ENCODE measurements at places on chromosomes 13 and 19.

GRCh38 chr19:39603825-39604224 lies 1.5 kb downstream of the LGALS13 start:
- no peak for DNase-seq
- H3K27me3 ChIP-seq = peaks cover 15% of the 10 kb centered on the region
- H3K4me3 ChIP-seq = no peak overlapping the region
- H3K27ac ChIP-seq = no peak overlapping the region

DNA sequence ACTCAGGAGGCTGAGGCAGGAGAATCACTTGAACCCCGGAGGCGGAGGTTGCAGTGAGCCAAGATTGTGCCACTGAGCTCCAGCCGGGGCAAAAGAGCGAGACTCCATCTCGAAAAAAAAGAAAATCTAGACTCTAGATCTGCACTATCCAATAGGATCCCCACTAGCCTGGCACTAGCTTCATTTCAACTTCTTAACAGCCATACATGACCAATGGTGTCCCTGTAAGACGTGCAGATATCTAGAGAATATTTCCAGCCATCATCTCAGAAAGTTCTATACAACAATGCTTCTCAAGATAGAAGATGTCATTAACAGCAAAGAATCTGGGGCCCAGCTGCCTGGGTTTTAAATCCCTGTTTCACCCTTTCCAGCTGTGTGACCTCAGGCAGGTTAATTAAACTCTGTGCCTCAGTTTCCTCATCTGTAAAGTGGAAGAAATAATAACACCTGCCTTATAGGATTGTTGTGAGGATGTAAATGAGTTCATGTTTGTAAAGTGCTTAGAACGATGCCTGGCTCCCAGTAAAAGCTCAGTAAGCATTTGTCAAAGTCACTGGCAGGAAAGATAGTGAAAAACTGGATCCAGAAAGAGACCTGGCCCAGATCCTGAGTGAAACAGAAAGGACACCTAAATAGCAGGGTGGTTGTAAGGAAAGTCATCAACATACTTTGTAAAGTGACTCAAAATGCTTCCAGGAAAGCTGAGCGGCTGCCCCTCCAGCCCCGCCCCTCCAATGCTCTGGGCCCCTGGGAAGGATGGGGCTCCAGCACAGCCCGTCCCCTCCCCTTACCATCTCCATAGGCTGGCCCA lies 13.5 kb downstream of the WIZ start:
- peaks cover 20% of the 10 kb centered on the region for H3K4me1 ChIP-seq
- H3K36me3 ChIP-seq = no peaks in the 10 kb centered on the region
- H3K4me3 ChIP-seq = no peak overlapping the region

- no peak overlapping the region for H3K27ac ChIP-seq
- H3K4me3 ChIP-seq = no peak overlapping the region
- no peak for DNase-seq
- peaks cover 3% of the 10 kb centered on the region for H3K4me1 ChIP-seq
- H3K36me3 ChIP-seq = no peaks in the 10 kb centered on the region
Measured at GRCh38 chr13:112576191-112576590, 11.8 kb downstream of the TUBGCP3 start.

DNA sequence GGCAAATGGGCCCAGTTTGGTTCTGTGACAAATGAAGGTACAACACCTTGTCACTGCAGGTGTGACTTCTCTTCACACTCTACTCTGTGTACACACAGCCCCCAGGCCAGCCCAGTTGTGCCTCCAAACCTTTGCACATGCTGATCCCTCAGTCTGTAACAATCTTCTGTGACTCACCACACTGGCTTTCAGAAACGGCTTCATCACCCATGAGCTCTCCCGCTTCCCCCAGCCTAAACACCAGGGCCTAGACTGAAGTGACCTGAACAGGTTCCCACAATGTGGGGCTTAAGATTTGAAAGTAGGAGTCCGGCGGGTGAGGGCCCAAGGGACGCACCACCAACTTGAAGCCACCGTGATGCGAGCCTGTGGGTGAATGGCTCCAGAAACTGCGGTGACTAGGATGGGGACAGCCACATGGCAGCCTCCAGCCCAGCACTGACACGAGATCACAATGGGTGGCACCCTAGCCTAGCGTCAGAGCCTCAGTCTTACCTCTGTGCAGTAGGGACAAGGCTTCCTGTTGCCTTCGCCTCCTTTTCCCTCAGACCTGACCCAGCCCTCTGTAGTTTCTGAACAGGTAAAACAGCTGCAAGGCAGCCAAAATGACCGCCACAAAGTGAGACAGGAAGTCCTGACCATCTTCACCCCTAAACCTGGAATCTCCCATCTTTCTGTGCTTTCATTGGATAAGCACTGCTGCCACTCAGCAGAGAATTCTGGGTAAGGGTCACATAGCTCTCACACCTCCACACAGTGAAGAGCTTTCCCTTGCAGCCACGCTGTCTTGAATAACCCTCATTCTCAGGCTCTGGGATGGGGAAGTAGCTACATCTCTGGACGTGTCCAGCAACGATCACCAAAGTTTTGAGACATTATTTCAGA lies 34.2 kb upstream of the ZNF599 start:
- no peak overlapping the region for H3K27ac ChIP-seq
- no peaks in the 10 kb centered on the region for H3K27me3 ChIP-seq
- H3K36me3 ChIP-seq = peaks cover 2% of the 10 kb centered on the region
- no peak overlapping the region for H3K4me3 ChIP-seq
- no peaks in the 10 kb centered on the region for H3K4me1 ChIP-seq

GRCh38 chr19:8840708-8841107 lies 8.5 kb downstream of the MBD3L1 start:
- no peak overlapping the region for H3K27ac ChIP-seq
- no peaks in the 10 kb centered on the region for H3K36me3 ChIP-seq
- H3K27me3 ChIP-seq = peaks cover 12% of the 10 kb centered on the region
- DNase-seq = no peak
- H3K4me1 ChIP-seq = no peaks in the 10 kb centered on the region

DNA sequence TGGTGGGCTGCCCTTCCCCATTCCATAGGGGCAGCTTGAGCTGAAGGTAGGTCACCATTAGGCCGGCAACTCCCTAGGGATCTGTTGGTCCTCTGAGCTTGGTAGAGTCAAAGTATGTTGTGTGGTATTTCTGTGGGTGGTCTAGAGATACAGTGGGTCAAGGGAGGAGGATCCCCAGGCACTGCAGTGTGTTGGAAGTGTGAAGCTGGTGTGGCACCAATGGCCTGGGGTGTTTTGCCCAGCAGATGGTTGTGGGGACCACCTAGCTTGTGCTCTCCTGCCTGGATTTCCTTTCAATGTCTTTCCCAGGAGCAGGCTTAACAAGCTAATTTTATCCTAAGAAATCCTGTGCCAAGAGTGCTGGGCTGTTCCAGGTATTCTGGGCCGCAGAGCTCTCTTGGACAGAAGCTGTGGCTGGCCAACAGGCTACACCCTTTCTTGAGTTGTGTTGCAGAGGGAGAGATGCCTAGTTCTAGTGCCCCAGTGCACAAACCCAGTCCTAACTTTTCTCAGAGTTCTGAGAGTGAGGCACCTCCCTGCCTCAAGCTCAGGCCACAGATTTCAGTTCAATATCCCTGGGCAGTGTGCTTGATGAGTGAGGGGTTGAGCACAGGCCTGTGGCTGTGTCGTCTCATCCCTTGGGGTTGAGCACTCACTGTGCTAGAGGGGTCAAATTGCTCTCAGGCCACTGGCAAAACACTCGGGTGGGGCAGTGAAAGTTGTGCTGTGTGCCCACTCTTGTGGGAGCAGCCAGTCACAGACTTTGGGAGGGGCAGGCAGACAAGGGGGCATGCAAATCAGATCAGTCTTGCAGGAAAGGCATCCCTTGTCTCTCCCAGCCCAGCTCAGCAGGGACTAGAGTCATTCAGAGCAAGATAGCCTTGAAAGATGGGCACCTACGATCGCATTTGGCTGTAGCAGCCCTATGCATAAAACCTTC lies 1806.1 kb upstream of the MIR17HG start:
- H3K4me1 ChIP-seq = no peaks in the 10 kb centered on the region
- H3K27me3 ChIP-seq = no peaks in the 10 kb centered on the region

- no peak overlapping the region for H3K27ac ChIP-seq
- H3K36me3 ChIP-seq = no peaks in the 10 kb centered on the region
- H3K4me1 ChIP-seq = no peaks in the 10 kb centered on the region
- no peak for DNase-seq
- H3K27me3 ChIP-seq = no peaks in the 10 kb centered on the region
Measured at GRCh38 chr13:21735701-21736401, 65.0 kb downstream of the FGF9 start.

DNA sequence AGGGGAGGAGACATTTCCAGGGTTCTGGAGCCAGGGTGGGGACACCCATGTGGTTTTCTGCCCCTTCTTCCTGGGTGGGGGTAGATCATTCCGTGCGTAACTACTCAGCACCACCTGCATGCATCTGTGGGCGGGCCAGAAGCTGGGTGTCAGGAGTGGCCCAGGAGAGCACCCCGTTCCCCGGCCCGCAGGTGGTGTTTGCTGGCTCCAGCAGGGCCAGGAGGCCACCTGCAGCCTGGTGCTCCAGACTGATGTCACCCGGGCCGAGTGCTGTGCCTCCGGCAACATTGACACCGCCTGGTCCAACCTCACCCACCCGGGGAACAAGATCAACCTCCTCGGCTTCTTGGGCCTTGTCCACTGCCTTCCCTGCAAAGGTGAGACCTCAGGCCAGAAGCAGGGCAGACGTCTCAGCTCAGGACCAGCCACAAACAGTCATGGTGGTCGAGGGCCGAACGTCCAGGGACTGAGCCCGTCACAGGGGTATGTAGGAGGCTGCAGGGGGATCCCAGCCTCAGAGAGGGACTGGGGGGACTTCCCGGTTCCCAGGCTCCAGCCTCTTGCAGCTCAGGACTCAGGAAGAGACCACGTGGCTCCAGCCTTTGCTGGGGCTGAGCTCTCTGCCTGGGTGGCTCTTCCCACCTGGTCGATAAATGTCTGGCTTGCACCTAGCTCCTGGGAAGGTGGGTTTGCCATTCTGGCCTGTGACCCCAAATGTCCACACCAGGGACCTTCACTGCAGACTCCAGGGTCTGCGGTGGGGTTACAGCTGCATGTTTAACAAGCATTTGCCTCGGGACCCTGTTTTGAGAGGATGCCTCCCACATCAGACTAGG lies 1.6 kb downstream of the FSTL3 start:
- DNase-seq = no peak
- H3K27me3 ChIP-seq = peaks cover 53% of the 10 kb centered on the region
- H3K4me1 ChIP-seq = peaks cover 5% of the 10 kb centered on the region

- H3K4me3 ChIP-seq = no peak overlapping the region
- no peaks in the 10 kb centered on the region for H3K27me3 ChIP-seq
- H3K4me1 ChIP-seq = peaks cover 6% of the 10 kb centered on the region
- H3K36me3 ChIP-seq = peaks cover 4% of the 10 kb centered on the region
Measured at GRCh38 chr19:40687525-40688016, 2.9 kb downstream of the NUMBL start.

- no peak for DNase-seq
- H3K4me1 ChIP-seq = no peaks in the 10 kb centered on the region
Measured at GRCh38 chr19:50796128-50796633, 6.0 kb downstream of the ACP4 start.

DNA sequence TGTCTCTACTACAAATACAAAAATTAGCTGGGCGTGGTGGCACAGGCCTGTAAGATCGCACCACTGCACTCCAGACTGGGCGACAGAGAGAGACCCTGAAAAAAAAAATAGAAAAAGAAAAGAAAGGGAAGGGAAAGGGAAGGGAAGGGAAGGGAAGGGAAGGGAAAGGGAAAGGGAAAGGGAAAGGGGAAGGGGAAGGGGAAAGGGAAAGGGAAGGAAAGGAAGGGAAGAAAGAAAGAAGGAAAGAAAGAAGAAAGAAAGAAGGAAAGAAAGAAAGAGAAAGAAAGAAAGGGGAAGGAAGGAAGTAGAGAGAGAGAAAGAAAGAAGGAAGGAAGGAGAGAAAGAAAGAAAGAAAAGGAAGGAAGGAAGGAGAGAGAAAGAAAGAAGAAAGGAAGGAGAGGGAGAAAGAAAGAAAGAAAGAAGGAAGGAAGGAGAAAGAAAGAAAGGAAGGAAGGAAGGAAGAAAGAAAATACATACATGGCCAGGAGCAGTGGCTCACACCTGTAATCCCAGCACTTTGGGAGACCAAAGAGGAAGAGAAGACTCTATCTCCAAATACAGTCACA lies 8.1 kb upstream of the SYDE1 start:
- H3K4me3 ChIP-seq = no peak overlapping the region
- H3K27ac ChIP-seq = no peak overlapping the region
- H3K27me3 ChIP-seq = peaks cover 14% of the 10 kb centered on the region
- no peaks in the 10 kb centered on the region for H3K36me3 ChIP-seq
- no peaks in the 10 kb centered on the region for H3K4me1 ChIP-seq

DNA sequence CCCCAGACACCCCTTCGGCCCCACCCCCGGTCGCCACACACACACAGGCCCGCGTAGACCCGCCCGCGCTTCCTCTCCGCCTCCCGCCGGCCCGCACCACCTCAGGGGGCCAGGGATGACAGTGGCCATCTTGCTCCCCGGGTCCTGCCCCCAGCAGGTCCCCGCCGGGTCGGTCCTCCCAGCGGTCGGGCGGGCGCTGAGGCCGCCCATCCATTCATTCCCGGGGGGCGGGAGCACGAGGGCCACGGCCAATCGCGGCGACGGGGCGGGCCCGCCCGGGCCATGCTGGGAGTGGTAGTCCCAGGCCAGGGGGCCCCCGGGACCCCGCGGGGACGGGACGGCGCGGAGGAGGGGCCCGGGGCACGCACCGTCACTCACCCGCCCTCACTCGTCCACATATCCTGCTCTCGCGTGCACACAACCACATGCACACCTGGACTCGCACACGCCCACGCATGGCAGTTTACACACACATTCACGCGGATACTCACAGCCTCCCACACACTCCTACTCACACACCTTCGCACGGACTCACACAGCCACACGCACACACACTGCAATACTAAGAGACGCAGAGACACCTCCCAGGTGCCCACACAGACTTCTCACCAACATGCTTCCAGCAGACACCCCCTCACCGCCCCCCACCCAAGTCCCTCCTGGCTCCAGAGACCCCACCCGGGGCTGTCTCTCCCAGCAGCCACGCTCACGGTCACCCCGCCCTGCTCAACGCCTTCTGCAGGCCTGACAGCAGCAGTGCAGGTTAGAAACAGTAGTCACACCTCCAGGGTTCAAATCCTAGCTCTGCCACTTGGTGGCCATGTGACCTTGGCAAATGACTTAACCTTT lies at the start of gene DPF1:
Gene DPF1, minus strand, starts transcription at position 209 of the 849 bp plus-strand sequence. Its CDS starts 80 bp downstream, at position 129.
- no peaks in the 10 kb centered on the region for H3K36me3 ChIP-seq
- H3K4me1 ChIP-seq = peaks cover 31% of the 10 kb centered on the region
- H3K27ac ChIP-seq = no peak within 1 kb of the TSS

GRCh38 chr13:114026481-114026880 lies 52.6 kb upstream of the C13orf46 start:
- DNase-seq = no peak
- H3K4me3 ChIP-seq = no peak overlapping the region
- no peak overlapping the region for H3K27ac ChIP-seq
- no peaks in the 10 kb centered on the region for H3K27me3 ChIP-seq
- H3K36me3 ChIP-seq = peaks cover 48% of the 10 kb centered on the region

- H3K4me3 ChIP-seq = no peak overlapping the region
- no peak for DNase-seq
- no peak overlapping the region for H3K27ac ChIP-seq
- no peaks in the 10 kb centered on the region for H3K4me1 ChIP-seq
Measured at GRCh38 chr13:97574926-97575325, 141.0 kb downstream of the RAP2A start.

DNA sequence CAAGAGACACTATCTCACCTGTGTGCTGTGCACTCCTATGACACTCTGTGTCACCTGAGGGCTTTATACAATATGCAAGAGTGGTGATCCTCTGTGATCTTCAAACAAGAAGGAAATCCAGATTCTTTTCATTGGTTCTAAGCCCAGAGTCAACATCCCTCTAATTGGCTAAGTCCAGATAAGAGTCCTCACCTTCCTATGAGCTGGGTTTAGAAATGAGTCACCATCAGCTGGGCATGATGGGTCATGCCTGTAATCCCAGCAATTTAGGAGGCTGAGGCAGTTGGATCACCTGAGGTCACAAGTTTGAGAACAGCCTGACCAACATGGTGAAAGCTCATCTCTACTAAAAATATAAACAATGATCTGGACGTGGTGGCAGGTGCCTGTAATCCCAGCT lies 144.4 kb downstream of the ZNF675 start:
- no peak overlapping the region for H3K4me3 ChIP-seq
- no peak for DNase-seq
- no peak overlapping the region for H3K27ac ChIP-seq
- no peaks in the 10 kb centered on the region for H3K27me3 ChIP-seq
- H3K4me1 ChIP-seq = no peaks in the 10 kb centered on the region
